Stimulated activated CD8-positive, alpha-beta memory T cell treated with anti-CD3 and anti-CD28 coated beads, Interleukin-15, amount 100 ng/mL, for 24 hours (primary cell): ENCODE measurements at places on chromosomes 11 and 22.

DNA sequence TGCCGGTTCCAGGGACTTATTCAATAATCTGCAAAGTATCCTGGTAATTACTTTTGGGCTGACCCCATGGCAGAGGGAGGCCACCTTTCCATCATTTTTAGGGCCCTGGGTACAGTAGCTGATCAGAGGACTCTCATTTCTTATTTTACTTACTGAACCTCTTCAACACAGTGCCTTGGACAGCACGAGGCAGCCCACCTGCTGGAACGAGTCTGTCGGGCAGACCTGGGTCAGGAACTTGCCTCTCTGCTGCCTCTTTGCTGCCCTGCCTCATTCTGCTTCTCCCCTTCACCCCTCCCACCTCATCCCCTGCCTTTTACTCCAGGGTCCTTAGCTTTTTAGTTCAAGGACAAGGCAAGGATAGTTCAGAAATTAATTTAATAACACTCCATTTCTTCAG is 204.5 kb downstream of the CSNK2A3 start:
- DNase-seq: no peak

DNA sequence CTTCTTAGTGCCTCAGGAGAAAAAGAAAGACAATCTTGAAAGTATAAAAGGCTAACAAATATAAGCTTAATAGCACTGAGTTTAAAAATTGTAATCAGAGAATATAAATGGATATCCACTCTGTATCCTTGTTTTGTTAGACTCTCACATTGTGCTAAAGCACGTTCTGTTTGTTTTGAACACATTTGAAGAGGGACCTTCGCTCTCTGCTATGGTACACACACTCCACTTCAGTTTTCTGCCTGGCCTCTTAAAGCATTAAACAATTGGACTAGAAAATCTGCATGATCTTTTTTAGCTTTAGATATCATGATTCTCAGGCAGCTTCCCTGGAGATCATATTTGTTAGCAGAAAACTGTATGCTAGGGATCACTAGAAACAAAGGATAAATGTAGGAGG is 40.3 kb upstream of the PGR start:
- DNase-seq: no peak

DNA sequence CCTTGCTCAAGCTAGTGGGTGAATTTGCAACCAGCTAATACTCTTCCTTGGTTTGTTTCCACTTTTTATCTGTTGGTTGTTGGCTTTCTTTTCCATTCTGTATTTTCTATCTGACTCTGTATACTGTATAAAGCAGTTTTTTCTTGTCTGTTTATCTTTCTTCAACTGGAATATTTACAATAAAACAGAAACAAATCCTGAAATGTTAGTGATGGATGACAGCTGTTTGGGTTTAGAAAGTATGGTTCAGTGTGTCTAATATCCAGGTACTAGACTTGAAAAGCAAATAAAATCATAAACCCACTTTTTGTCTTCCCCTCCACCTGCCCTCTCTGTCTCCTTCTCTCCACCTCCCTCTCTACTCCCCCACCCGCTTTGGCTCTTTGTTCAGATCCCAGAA is 35.3 kb upstream of the TBCEL start:
- DNase-seq: no peak

DNA sequence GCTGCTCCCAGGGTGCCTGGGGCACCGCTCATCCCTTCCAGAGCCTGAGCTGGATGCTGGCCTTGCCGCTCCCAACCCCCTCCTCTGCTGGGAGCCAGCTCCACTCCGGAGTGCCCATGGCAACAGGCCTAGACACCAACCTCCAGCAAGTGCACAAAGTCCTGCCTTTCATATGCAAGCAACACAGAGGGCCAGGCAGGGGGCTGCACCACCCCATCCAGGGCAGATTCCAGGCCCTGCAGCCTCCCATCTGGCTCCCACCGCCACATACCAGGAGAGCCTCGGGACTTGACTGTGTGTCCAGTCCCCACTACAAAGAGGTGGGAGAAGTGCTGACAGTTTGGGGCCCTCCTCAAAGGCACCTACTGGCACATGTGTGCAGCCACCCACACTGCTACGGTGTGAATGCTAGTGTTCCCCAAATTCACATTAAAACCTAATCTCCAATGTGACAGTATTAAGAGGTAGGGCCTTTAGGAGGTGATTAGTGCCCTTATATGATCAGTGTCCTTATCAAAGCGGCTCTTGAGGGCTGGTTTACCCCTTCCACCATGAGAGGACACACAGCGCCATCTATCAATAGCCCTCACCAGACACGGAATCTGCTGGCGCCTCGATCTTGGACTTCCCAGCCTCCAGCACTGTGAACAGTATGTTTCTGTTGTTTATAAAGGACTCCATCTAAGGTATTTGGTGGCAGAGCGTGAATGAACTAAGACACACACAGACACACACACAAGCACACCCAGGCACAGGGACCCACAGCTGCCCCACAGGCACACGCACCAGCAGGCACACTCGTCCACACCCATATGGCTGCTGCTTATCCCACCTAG is 16.2 kb downstream of the ARVCF start:
- DNase-seq: no peak

GRCh38 chr11:125289419-125290098 is 125.0 kb downstream of the PKNOX2 start:
- no peak for DNase-seq

DNA sequence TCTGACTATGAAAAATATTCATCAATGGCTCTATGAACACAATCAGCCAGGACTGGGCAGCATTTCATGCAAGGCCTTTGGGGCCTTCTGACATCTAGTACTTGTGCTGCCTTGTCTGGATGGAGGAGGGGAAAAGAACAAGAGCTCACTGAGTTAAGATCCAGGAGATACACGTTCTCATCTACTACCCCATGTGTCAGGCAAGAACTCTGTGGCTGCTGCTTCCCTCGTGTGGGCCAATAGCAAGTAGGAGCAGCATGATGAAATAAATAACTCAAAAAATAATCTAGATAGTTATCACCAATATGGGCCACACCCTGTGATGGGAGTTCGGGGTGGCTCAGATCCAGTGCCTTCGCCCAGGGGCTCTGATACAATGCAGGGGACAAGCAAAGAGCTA is 7.3 kb downstream of the KCNE3 start:
- no peak for DNase-seq

GRCh38 chr11:13781153-13781552 is 112.7 kb downstream of the FAR1 start:
- DNase-seq: no peak

GRCh38 chr11:115920841-115921480 is 416.7 kb upstream of the CADM1 start:
- no peak for DNase-seq

GRCh38 chr11:3947061-3947460 is 91.6 kb downstream of the STIM1 start:
- DNase-seq: no peak

- no peak for DNase-seq
Measured at GRCh38 chr11:67261640-67261945, 4.7 kb upstream of the GRK2 start.

GRCh38 chr11:119797123-119797611 is 68.2 kb upstream of the NECTIN1 start:
- DNase-seq: no peak

- DNase-seq: no peak
Measured at GRCh38 chr22:29151316-29151715, 54.4 kb upstream of the EMID1 start.

DNA sequence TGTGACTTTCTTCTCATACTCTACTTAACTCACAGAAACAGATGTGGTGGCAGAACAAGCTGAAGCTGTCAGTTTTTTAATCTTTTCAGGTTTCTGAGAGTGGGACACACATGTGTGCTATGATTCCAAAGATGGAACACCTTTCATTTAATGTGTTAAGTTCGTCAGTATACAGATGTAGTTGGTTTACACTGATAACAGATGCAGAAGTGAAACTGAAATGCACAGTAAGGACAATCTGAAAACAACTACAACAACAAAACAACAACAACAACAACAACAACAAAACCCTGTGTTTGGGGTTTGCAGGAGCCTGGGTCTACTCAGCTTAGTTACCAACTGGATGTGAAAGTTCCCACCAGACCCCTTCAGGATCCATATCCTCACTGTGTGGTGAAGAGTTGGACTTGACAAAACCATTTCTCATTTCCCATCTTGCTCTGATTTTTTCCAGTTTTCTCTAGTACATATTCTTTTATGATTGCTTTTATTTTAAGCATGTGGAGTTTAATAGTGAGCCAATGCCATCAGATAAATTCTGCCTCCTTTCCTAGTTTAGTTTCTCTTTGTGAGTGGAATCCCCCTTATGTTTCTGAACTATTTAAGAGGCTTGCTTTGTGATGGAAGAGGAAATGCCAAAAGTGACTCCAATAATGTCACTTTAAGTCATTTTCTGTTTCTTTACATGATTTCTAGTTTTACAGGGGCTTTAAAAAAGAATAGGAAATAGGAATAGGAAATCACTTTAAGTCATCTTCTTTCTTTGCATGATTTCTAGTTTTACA is 47.8 kb downstream of the ARHGAP42 start:
- no peak for DNase-seq

- no peak for DNase-seq
Measured at GRCh38 chr22:48092866-48093265, 1330.4 kb downstream of the TBC1D22A start.

GRCh38 chr11:75344186-75344585 is 7.3 kb downstream of the ARRB1 start:
- no peak for DNase-seq

- no peak for DNase-seq
Measured at GRCh38 chr11:2846056-2846455, 39.5 kb downstream of the CDKN1C start.

GRCh38 chr11:69680688-69681087 is 5.5 kb upstream of the LTO1 start:
- DNase-seq: no peak

- DNase-seq: no peak
Measured at GRCh38 chr22:45969414-45969799, 7.6 kb downstream of the WNT7B start.

GRCh38 chr22:26667140-26667539 is 9.8 kb downstream of the MIAT start:
- no peak for DNase-seq

DNA sequence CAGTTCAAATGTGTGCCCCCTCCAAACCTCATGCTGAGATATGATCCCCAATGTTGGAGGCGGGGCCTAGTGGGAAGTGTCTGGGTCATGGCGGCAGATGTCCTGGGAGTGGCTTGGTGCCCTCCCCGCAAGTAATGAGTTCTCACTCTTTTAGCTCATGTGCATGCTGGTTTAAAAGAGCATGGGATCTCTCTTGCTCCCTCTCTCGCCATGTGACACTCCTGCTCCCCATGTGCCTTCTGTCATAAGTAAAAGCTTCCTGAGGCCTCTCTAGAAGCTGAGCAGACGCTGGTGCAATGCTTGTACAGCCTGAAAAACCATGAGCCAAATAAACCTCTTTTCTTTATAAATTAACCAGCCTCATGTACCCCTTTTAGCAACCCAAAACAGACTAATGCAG is 98.8 kb downstream of the SGSM3 start:
- DNase-seq: no peak

- DNase-seq: no peak
Measured at GRCh38 chr22:39176714-39177455, 24.4 kb upstream of the CBX7 start.

- no peak for DNase-seq
Measured at GRCh38 chr11:68216171-68216938, 3.3 kb upstream of the KMT5B start.

DNA sequence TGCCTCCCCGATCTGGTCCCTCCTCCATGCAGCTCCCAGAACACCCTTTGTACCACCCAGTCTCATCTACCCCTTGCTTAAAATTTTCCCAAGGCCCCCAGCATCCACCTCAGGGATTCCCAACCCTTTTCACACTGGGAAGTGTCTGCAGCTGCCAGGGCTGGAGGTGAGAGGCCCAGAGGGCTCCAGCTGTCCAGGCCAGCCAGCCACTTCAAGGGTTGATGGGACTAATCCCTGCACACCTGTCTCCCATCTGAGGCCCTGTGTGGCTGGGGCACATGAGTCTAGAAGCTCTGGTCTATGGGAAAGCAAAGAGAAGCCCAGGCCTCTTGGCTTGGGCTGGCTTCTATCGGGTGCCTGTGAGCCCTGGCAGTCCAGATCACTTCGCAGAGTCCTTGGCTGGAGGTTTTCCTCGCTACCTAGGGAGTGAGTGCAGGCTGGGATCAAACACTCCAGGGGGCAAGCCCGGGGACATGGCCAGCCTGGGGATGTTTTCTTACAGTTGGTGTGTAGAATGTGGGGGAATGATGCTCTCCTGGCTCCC is 41.1 kb upstream of the TPBGL start:
- no peak for DNase-seq

DNA sequence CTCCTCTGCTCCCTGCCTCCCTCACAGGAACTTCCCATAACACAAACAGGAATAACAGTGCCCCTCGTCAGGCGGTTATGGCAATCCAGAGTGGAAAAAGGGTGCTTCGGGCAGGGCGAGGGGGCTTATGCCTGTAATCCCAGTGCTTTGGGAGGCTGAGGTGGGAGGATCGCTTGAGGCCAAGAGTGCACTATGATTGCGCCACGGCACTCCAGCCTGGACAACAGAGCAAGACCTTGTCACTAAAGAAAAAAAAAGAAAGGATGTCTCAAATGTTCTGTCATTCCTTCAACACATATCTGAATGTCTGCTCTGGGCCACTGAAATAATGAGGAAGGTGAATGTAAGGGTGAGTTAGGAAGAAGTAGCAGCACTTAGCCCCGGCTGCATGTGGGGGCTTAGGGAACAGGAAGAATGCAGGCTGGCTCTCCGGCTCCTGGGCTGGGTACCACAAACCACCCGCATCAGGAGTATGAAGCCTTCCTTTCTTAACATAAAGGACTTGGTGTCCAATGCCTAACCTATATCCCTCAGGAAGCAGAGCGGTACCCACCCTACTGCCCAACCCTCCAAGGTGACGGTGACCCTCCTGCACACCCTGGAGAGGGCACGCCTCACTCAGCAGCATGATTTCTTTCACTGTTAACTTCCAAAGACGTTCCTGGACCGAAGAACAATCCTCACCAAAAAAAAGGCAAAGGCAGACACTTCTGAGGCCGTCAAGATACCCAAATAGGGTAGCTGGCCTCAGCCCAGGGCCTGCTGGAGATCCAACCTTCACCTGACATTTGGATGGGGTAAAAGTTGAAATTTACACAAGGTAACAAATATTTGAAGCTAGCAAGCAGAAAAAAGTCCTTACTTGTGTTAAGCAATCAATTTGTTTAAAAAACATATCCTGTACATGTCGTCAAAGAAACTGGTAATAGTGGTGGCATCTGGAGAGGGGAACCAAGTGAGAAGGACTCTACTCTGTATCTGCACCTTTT is 3.8 kb downstream of the CPT1A start:
- no peak for DNase-seq

- no peak for DNase-seq
Measured at GRCh38 chr11:72570893-72571661, 103.1 kb downstream of the PDE2A start.
